ENCODE measurements at places on chromosomes 12 and 14. TPM values are rescaled to one million over a fixed set of nuclear protein-coding genes. Genes with fewer than 3 reads are reported as not detected.

The AKAP3 gene
- total RNA-seq = 0.65 TPM

The BMAL2 gene
- 58.0 TPM for total RNA-seq

The CMA1 gene
- not detected for total RNA-seq

GRCh38 chr14:33377596-33378390, 439.1 kb downstream of the NPAS3 start:
- no peak for DNase-seq

DNA sequence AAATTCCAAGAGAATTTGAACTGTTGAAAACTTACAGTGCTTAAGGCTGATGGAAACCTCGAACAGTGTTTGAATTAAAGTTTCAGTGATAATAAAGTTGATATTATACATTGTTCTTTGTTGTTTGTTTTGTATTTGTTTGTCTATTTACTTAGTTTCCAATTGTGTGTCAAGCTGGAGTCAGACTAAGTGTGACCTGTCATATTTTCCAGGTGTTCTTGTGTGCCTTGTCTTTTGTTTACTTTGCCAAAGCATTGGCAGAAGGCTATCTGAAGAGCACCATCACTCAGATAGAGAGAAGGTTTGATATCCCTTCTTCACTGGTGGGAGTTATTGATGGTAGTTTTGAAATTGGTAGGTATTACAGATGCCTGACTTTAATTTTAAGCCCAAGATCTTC, 6.0 kb downstream of the SLCO1C1 start:
- no peak for DNase-seq

DNA sequence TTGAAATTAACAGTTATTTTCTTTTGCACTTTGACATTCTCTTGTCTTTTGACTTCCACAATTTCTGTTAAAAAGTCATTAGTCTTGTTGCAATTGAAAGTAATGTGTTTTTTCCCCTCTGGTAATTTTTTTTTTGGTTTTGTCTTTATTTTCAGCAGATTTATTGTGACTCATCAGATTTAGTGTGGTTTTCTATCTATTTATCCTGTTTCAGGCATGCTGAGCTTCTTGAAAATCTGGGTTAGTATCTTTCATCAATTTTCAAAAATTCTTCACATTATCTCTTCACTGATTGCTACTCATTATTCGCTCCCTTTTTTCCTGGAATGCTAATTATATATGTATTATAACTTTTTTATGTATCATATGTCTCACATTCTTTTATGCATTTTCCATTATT, 15.3 kb upstream of the NTF3 start:
- DNase-seq = no peak

GRCh38 chr14:48731260-48731659, 854.9 kb downstream of the RPS29 start:
- no peak for DNase-seq

GRCh38 chr12:127487031-127487430, 779.9 kb upstream of the TMEM132C start:
- no peak for DNase-seq

GRCh38 chr14:105324080-105324778, 9.7 kb downstream of the PACS2 start:
- no peak for DNase-seq

DNA sequence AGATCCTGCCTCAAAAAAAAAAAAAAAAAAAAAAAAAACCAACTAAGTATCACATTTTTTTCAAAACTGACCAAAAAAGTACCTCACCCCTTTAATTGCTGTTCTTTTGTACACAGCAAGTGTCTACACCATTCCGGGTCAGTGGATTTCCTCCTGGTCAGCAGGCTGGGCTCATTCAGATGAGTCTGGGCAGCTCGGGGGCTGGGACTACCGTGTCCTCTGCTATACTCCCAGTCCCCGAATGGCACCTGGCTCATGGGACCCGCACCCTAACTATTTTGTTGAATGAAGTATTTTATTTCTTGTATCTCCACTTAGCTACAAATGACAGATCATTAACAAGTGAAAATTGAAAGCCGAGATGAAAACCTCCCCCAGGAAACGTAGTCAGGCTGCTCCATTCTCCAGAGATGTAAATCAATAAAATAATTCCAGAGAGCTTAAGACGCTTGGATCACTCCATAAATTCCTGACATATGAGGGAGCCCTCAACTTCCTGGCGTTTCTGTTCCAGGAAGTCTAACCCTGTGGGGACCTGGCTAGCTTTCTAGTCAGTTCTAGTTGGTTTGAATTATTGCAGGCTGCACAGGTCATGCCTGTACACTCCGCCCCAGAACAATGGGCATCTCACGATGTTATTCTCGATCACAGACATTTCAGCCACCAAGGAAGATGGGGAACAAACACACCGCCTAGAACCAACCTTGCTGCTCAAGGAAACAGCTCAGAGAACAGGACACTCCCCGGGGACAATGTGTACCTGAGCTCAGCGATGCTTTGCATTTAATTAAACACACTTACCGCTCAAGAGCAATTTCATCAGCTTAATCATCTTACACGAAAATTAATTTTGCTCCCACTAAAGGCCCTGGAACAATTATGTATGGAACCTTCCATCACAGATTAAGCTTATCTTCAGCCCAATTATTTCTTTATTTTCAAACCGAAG, 76.3 kb downstream of the RIMBP2 start:
- DNase-seq = no peak

DNA sequence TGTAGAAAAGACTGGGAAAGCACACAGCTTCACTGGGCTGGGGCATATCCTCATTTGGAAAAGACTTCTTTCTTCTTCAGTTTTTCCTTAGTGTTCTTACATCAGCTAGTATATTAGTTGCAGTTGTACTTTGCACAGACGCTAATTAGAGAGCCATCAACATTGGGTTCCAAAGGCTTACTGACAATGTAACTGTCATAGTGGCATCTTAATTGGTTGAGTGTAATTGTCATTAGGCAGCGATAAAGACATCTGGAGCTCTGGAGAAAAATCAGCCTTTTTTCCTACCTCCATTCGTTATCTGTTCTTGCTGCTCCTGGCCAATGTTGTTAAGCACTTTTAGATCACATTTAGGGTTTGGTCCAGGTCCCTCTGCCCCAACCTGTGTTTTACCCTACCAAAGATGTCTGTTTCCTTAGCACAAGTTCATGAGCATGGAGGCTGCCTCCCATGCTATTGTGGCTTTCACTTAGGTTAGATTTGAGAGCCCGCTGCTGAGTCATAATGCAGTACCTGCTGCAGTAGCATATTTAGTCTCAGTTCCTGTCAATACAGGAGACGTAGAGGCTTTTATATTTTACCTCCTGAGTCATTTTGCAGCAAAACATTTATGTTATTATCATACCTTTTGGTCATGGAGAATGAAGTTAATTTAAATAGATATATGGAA, 49.2 kb downstream of the FBXW8 start:
- DNase-seq = peak; percentile 46

GRCh38 chr12:32698285-32698684, 19.2 kb downstream of the DNM1L start:
- no peak for DNase-seq

DNA sequence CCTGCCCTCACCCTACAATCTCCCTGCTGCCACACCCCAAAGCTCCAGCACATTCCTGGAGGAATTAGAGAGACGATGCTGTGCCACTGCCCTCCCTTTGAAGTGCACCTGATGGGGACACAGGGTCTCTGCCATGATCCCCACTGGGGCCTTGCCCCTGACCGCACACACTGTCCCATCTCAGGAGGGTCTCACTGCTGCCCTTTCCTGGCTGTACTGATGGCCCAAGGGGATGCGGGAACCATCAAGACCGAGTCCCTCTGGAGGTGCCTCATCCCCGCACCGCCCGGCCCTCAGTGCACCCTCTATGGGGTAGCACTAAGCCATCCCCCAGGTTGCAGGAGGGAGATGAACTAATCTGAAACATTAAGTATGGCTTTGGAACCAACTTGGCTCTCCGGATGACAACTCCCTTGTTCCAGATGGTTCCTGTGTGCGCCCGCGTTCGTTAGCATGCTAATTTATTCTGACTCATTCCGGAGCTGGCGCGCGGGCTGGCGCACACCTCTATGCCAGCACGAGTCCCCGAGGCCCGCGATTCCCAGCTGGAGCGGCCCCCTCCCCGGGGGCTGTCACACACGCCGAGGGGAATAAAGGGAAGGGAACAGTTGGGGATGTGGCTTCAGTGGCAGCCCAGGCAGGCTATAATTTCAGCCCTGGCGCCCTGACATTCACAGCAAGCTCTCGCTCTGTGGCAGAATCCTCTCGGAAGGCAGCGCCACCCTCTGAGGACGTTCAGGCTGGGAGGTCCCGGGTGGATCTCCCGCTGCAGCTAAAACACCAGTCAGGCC, 34.2 kb upstream of the C14orf180 start:
- no peak for DNase-seq

DNA sequence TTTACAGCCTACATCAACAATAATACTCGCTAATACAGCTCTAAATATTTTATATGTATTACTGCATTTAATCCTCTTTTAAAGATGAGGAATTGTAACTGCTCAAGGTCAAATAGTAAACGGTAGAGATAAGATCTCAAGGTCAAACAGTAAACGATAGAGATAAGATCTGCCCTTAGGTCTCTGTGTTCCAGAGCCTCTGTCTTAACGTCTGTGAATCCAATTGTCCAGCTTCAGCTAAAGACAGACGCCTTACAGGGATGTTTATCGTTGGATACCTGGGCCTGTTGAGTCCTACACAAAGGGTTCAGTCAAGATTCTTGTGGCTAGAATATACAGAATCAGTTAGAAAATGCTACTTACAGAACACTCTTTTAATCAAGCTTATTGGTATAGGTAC, 20.0 kb downstream of the PYGL start:
- no peak for DNase-seq
